ENCODE measurements at places on chromosomes 12 and 14. TPM values are rescaled to one million over a fixed set of nuclear protein-coding genes. Genes with fewer than 3 reads are reported as not detected.
A peak's percentile ranks its signal among the peaks of the same experiment; 100 is the strongest.

Gene SLC17A8
- 2.4 TPM for total RNA-seq

Gene INHBC
- total RNA-seq: not detected

Gene PDE3A
- 3.9 TPM for total RNA-seq

Gene OTX2
- total RNA-seq: not detected

Gene CTSG
- total RNA-seq: not detected

- DNase-seq: no peak
Measured at GRCh38 chr12:16385782-16386646, 38.6 kb downstream of the MGST1 start.

DNA sequence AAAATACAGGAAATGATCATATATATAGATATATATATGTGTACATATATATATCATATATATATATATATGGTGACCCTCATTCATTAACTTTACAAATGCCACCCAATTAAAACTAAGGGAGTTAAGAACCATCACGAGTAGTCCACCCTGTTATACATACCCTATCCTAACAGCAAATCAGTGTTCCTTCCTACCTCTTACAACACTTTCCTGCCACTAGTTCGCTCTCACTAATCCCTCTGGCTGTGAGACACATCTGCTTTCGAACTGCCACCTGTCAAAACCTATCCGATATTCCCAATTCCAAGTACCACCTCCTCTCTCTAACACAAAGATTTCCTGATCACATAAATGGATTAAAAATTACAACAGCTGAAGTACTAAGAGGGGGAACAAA, 100.5 kb downstream of the EEA1 start:
- no peak for DNase-seq

Gene LAG3
- total RNA-seq: 0.54 TPM

Gene KRT3
- total RNA-seq: not detected

Gene NOVA1
- total RNA-seq: 134 TPM

DNA sequence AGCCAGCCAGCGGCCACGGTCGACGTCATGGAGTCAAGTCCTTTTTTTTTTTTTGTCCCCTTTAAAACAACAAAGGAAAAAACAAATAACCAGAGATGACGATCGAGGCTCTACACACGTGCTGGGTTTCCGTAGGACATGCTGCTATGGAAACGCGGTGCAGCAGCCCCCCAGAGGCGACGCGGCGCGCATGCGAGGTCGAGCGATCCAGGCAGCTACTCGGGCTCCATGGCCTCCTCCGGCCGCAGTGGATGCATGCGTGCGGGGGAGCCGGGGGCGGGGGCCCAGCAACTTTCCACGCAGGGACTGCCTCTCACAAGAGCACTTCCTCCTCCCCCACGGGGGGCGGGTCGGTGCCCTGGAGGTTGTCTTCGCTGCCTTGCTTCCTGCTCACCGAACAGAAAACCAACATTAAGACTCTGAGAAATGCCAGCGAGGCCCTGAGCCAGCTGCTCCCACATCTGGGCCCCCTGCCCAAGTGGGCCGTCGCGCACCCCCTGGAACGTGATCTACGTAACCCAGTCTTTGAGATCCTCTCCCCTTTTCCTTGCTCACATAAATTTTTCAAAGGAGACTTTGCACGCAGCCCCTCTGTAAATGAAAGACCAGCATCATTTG, 30.7 kb downstream of the P2RX4 start:
- DNase-seq: peak; percentile 36

GRCh38 chr12:4562034-4562657, at the start of gene DYRK4:
TSS of gene DYRK4 (plus strand) at chr12:4562208. CDS start at chr12:4562246, 38 bp downstream.
- DNase-seq: peak; percentile 70

- DNase-seq: no peak
Measured at GRCh38 chr14:61149896-61150295, 131.2 kb downstream of the TMEM30B start.

Gene KLRC4
- not detected for total RNA-seq

DNA sequence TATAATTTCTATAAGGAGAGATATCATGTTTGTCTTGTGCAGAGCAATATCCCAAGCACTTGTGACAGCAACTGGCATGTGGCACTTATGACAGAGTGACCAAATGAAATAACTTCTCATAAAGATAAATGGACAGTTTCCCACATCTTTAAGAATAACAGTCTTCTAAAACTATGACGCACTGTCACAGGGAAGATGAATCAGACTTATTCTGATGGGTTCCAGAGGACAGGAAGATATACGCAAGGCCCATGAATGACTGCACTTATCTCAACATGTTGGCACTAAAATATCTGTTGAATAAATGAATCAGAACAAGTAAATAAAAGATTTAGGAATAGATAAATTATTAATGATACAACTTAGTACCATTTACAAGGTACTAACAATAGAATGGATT, 465.8 kb upstream of the SYT1 start:
- no peak for DNase-seq

GRCh38 chr12:79108962-79109361, 244.4 kb downstream of the SYT1 start:
- DNase-seq: no peak

DNA sequence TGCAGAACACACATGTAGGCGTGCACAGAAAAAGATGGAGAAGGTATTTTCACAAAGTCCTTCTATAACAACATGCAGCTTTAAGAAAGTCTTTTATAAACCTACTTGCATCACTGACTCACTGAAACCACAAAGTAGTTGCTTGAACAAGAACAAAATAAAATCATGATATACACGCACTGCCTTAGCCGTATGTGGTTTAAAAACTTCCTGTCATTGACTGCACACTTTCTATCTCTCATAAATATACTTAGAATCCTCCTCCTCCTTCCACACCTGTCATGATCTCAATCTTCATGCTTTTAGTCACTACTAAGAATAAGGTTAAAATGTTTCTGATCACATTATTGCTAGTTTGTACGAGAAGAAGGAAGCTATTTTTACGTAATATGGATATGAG, 31.8 kb upstream of the RAD51AP1 start:
- DNase-seq: no peak

GRCh38 chr14:80275208-80275850, 64.0 kb upstream of the DIO2 start:
- DNase-seq: no peak

Gene DIO2
- 28.8 TPM for total RNA-seq

GRCh38 chr12:58069268-58069963, 128.0 kb downstream of the ATP23 start:
- no peak for DNase-seq

DNA sequence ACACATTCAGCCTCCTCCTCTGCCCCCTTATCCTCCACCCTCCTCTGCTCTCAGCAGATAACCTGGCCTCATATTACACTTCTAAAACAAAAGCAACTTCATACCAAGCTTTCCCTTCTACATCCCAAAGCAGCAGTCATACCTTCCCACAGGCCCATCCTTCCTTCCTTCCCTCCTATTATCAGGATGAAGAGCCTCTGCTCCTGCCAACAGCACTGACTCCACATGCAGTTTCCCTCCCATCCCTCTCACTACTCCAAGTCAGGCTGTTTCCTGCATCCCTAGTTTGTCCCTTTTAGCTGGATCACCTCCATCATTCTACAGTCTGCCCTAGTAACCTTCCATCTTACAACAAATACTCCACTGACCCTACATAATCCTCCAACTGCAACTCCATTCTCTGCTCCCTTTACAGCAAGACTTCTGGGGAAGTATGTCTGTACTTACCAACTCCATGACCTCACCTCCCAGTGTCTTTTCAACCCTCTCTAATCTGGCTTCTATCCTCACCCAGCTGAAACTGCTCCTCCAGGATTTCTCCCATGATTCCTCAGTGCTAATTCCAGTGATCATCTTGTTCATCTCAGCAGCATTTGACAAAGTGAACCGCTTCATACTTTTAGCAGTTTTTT, 4.9 kb upstream of the YEATS4 start:
- DNase-seq: no peak

Gene ZFHX2
- total RNA-seq: 25.7 TPM

Gene SLC25A21
- not detected for total RNA-seq

DNA sequence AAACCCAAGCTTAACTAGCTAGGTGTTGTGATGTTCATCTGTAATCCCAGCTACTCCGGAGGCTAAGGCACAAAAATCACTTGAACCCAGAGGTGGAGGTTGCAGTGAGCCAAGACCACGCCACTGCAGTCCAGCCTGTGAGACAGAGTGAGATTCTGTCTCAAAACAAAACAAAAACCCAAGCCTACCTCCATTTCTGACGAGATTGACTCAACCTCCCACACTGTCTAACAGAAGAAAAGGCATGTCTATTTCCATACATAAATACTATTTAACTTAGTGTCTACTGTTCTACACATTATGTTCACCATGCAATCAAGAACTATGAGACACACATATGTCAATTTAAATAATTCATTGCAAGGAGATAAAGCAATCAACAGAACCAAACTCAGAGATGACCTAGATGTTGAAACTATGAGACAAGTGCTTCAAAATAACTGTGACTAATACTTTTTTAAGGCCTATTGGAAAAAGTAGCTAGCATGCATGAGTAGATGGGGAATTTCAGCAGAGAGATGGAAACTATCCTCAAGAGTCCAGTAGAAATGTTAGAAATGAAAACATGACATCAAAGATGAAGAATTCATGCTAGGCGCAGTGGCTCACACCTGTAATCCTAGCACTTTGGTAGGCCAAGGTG, 75.9 kb upstream of the DHRS4 start:
- no peak for DNase-seq

All from dorsolateral prefrontal cortex (tissue), 122 donors.